Nephron progenitor cell (in vitro differentiated cells): ENCODE measurements at places on chromosomes 16 and 17.
A peak's percentile ranks its signal among the peaks of the same experiment; 100 is the strongest.

- DNase-seq, result no peak
Measured at GRCh38 chr17:75843577-75844529, at the start of gene UNC13D. UNC13D (minus strand) TSS chr17:75844404; CDS start chr17:75844337, 67 bp downstream.

- DNase-seq, result no peak
Measured at GRCh38 chr16:27429981-27430441, 28.0 kb downstream of the IL21R start.

DNA sequence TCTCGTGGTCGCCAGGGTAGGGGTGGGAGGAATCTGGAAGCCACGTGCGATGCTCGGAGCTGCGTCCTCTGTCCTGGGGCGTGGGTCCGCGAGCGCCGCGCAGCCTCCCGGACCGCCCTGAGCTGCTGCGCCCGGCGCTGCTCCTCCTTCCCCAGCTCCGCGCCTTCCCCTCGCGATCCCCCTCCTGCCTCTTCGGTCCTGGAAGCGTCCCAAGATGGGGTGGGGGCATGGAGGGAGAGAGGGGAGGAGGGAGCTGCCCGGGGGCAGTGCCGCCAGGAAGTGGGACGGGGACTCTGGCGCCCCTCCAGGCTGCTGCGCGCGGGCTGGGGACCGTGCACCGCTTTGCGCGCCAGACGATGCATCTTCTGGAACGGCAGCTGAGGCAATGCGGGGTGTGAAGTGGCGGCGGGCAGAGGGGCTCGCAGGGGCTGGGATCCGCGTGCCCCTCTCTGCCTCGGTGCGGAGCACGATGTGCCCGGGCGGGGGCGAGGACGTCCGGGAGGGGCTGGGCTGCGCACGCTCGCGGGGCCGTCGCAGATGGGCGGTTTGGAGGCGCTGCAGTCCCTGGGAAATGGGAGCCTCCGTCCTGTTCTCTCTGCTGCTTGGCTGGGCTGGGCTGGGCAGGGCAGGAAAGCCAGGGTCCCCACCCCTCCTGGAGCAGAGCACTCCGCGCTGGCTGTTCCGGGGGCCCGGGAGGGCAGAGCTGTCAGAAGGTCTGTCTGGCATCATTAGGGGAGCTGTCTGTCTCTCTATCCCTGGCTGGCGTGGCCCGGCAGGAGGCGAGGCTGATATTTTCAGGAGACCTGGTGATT, 388.0 kb downstream of the SEC14L1 start:
- DNase-seq, result peak; percentile 81

DNA sequence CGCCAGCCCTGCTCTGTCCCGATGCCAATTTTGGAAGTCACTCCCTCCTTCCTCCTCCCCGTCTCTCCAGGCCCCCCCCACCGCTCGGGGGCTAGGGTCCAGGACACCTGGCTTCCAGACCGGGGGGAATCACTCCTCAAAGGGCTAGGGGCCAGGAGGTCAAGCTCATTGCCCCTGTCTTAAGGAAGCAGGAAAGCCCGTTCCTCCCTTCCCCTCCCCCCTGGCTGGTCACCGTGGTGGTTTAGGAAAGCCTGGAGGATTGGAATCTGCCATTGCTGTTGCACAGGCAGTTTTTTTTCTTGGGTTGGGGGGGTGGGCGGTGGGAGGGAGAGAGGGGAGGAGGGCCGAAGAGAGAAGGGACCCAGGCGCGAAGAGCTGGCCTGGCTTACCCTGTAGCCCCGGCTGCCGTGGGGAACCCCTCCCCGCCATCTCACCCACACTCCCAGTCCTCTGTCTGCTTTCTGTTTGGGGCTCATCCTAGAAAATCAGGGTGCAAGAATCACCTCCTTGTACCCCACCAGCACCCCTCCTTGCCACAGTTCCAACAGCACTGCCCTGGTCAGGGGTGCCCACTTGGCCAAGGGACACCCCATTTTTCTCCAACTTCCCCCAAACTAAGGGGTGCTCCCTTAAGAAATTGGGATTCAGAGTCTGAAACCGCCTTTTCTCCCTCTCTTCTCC, 2.9 kb upstream of the BCL6B start:
- peak; percentile 60 for DNase-seq

DNA sequence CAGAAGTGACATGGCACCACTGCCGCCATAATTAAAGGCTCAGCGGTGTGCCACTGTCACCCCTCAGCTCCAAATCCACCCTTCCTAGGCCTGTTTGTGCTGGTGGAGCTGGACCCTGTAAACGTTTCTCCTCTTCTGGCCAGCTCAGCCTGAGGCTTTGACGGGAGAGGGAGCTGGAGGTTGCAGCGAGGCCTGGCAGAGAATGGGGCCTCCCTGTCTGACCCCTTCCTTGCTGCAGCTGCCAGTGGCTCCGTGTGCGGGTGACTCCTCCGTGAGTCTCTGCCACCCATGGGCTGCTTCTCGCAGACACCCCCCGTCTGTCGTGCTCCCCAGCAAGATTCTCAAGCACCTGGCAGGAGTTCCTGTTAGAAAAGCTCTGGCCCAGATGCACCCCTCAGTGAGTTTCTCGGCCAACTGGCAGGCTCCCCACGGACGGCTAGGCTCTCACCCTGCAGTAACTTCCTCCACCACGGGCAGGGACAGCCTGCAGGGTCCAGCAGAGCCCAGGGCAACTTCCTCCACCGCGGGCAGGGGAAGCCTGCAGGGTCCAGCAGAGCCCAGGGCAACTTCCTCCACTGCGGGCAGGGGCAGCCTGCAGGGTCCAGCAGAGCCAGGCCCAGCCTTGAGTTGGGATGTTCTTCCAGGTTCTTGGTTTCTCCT, 4.7 kb upstream of the CHMP6 start:
- DNase-seq, result no peak

DNA sequence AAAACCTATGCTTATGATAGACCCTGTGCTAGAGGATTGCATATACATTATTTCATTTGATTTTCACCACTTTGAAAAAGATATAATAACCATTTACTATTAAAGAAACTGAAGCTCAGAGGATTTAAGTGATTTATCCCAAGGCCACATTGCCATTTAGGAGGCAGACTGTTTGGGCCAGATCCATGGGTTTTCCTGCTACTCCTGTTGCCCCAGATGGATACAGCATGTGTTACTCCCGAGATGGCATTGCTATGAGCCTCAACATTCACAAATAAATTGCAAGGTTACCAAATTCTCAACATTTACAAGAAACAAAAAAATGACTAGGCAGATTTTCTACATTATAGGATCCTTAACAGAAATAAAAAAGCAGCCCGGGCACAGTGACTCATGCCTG, 322.1 kb upstream of the SOX9 start:
- DNase-seq, result no peak

DNA sequence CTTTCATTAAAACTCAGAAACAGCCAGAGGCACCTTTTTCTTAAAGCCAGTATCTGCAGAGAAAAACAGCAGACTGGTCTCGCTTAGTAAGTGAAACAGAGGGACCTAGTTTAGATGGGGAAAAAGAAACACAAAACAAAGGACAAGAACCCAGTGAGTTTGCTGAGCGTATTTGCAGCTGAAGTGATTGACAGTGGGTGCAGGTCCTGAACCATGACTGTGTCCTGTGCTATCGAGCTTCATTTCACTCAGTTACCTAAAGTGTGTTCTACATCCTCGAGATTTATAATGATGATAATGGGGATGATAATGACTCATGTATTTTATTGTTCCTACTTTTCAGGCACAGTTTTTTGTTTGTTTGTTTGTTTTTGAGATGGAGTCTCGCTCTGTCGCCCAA, 31.7 kb upstream of the WFIKKN2 start:
- DNase-seq, result no peak

- no peak for DNase-seq
Measured at GRCh38 chr17:38980490-38981217, 13.5 kb upstream of the FBXO47 start.

DNA sequence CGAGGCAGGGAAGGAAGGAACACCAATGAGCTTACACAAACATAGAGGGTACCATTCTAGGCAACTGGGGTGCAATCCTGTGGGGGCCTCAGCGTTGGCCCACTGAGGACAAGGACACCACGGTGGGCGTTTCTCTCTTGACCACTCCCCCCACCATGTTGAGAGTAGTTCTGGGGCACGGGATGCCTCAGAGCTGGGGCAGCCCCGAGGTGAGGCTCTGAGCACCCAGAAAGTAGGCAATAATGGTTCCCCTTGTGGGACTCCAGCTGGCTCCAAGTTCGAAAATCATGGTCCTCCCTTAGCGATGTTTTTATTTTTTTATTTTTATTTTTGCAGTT, 5.1 kb downstream of the PRSS21 start:
- no peak for DNase-seq

DNA sequence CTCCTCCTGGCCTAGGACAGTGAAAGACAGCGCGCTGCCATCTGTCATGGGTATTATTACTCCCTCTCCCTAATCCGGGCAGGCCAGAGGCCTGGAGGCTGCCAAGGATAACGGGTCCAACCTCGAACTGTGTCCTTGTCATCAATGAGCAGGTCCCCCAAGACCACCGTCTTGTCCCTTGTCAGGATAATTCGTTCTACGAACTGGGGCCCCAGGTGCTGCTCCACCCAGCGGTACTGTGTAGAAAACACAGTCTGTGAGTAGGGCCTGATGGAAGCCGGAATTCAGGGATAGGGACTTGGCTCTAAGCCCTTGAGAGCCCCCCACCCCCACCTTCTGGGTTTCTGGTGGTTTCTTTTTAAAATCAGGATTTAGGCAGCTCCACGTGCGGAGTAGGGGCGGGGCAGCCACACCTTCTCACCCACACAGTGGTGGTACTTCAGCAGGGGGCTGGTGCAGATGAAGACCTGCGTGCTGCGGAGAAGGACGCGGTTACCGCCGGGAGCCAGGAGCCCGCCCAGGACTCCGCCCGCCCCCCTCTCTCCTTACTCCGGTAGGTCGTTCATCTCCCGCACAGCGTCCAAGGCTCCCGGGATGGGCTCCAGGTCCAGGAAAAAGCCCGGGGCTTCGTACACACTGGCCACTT, 787 bp downstream of the NT5C start:
- DNase-seq, result peak; percentile 67

DNA sequence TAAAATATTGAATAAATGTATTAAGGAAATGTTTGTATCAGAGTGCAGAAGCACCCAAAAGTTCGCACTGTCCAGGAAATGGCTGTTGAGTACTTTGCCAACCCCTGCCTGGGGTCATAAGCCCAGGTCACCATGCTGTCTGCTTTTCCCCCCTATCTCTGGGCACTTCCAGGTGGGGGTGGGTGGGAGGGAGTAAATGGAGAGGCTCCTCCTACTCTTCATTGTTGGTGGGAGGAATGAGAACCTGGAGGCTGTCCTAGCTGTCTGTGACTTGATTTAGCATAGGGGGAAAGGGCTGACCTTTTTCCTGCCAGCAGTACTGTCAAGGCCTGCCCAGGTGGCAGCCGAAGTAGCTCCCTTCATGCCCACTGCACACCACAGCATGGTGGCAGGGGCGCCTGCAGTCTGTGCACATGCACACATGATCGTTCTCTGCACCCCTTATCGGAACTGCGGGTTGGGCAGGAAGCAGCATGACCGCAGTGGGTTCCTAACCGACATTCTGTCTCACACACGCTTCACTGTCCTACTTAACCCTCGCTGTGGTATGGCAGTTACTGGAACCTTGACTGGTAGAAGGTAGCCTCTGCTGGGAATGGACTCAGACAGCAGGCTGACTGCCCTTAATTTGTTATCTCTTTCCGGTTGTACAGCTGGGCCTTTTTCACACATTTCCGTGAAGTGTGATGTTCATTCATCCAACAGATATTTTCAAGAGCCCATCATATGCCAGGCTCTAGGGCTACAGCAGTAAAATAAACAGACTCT, 41.5 kb downstream of the LDHD start:
- DNase-seq, result no peak

- DNase-seq, result no peak
Measured at GRCh38 chr16:79328402-79329165, 272.0 kb downstream of the MAF start.

- no peak for DNase-seq
Measured at GRCh38 chr16:58578642-58579041, 51.0 kb downstream of the CNOT1 start.

DNA sequence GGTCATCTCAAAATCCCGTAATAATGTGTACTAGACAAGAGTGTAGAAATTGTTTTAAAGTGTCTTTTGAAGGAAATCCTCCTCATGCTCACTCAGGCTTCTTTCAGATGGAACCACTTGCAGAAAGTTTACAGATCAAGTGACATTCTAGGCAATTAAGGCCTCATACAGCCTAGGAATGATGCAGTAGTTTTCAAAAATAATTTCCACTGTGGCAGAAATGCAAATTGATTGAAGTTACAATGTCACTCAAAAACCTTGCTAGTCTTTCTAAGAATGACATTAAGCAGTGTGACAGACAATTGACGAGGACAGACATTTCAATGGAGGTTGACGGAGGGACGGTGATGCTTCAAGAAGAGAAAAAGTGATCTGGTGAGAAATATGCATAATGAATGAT, 53.5 kb upstream of the CDH8 start:
- no peak for DNase-seq

GRCh38 chr16:84085271-84085667, 31.5 kb downstream of the MBTPS1 start:
- DNase-seq, result no peak

GRCh38 chr16:22726868-22727267, 87.1 kb upstream of the HS3ST2 start:
- DNase-seq, result no peak

DNA sequence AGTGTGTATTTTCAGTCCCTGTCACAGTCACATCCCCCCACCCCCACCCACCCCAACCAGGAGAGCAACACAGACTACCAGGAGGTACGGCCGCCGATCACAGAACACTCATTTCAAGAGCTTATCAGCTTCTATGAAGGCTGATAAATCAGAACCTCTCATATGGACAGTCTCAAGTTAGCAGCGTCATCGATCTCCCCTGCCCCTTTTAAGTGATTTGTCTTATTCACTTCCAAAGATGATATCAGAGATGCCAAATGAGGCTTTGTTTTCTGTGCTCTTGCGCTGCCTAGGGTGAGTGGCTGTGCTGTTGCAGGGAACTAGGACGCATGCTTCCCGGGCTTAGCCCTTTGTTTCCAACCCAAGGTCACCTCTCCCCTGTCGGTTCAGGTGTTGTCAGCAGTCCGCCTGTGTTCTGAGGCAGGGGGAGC, 26.8 kb upstream of the PMFBP1 start:
- DNase-seq, result no peak

- peak; percentile 55 for DNase-seq
Measured at GRCh38 chr17:79365836-79366770, 244.7 kb downstream of the RBFOX3 start.

DNA sequence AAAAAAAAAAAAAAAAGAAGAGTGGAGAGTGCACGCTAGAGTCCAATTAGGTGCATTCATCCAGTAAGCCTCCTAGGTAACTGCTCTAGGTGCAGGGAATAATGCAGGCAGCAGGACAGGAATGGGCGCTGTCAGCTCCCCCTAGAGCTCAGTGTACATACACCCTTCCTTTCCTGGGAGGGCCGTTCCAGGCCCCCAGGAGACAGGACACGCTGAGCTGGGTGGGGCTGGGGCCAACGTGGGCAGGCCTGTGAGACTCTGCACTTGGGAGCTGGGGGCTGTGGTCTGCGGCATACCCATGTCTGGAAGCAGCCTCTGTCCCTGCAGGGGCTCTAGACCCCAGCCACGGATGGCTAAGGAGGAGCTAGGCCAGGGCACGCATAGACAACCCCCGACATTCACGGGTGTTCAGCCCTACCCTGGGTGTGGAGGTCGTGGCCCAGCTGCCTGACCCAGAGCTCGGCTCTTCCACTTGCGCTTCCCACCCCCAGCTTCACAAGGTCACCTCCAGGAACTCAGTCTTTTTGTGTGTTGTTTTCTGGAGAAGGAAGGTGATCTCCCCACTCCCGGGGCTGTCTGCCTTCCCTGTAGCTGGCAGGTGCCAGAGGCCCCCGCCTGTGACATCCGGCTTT, 1.0 kb upstream of the ANTKMT start:
- no peak for DNase-seq
